ENCODE measurements at places on chromosomes 7 and 10.

- DNase-seq, result no peak
These were observed 11.9 kb downstream of the ANKRD26 start for GRCh38 chr10:27088119-27089044.

DNA sequence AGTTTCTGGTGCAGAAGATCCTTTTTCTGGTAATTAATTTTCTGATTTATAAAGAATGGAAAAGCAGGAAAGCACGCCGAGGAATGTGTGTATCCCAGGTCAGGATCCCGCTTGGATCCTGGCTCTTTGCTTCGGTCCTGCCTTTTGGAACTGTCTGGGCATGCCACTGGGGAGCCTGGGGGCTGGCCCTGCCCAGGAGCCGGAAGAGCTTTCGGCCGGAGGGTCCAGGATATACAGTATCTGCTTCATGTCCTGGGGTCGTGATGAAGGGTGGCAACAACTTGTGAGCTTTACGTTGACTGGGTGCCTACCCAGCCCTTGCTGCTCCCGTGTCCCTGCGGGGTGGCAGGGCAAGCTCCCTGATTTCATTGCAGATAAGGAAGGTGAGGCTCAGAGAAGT is 2.4 kb downstream of the SH2D4B start:
- no peak for DNase-seq

GRCh38 chr10:80015911-80016830 is 62.3 kb upstream of the TMEM254 start:
- no peak for DNase-seq

DNA sequence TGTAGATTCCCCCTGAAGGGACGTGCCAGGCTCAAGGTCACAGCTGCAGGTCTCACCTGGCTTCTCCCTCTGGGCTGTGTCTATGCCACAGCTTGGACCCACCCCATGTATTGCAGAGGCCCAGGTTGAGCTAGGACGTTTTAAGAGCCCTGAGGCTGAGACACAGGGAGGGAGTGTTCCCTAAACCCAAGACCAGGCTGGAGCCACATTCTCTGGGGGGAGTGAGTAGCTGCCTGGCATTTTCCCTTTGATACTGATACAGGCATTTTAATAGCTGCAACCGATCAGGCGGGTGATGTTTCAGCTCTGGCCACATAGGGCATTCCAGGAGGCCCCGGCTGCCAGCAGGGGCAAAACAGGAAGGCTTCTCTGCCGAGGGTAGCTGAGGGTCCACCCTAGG is 13.4 kb downstream of the COL13A1 start:
- DNase-seq, result no peak

DNA sequence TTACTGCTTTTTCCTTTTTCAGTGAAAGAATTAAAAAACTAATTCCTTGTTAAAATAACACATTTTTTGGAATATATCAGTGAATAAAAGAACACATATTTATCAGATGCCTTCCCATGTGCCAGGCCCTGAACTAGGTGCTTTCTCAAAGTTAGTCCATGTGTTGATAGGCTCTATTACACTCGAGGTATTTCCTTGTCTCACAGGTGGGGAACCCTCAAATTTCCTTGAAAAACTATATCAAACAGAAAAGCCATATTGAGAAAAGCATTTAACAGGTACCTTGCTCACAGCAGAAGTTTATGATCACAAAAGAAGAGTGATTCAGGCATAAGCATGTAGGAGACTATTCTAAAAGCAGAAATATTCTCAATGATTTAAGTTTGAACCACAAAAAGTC is 75.6 kb upstream of the OGDHL start:
- no peak for DNase-seq

DNA sequence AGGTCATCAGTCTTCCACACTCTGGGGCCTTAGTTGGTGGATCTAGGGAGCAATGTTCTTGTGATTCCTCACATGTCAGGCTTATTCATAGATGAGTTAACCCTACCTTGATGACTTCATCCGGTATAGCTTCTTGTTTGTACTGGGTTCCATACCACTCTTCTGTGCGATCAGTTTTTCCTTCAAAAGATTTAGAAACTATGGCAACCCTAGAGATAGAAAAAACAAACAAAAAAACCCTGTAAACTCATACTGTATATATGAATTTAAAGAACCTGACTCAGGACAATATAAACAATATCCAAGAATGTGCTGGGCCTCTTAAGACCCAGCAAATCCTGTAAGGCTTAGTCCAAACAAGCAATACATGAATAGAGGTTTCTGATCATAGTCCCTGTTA is 83.5 kb downstream of the IDE start:
- DNase-seq, result no peak

DNA sequence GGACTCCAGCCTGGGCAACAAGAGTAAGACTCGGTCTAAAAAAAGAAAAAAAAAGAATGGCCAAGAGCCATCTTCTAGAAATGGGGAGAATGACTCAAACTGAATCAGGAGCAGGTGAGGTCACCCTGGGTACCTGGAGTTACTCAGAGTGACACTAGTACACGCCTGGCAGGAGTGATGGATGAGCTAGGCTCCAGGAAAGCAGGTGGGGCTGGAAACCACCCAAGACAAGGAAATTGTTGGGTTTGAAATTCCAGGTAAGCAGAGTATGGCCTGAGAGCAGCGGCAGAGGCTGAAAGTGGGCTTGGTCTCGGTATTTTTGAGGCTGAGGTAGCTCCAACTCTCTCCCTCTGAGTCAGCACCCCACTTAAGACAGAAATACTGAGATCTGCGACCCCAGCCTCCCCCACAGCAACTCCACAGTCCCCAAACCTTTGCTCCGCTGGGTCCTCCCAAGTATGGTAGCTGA is 18.5 kb downstream of the DDIT4 start:
- DNase-seq, result no peak

DNA sequence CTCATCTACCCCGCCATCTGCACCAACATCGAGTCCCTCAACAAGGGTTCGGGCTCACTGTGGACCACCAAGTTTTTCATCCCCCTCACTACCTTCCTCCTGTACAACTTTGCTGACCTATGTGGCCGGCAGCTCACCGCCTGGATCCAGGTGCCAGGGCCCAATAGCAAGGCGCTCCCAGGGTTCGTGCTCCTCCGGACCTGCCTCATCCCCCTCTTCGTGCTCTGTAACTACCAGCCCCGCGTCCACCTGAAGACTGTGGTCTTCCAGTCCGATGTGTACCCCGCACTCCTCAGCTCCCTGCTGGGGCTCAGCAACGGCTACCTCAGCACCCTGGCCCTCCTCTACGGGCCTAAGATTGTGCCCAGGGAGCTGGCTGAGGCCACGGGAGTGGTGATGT is 34.6 kb upstream of the CDH23 start:
- DNase-seq, result no peak

- no peak for DNase-seq
These were observed 74.2 kb upstream of the ZNF716 start for GRCh38 chr7:57375783-57376182.

DNA sequence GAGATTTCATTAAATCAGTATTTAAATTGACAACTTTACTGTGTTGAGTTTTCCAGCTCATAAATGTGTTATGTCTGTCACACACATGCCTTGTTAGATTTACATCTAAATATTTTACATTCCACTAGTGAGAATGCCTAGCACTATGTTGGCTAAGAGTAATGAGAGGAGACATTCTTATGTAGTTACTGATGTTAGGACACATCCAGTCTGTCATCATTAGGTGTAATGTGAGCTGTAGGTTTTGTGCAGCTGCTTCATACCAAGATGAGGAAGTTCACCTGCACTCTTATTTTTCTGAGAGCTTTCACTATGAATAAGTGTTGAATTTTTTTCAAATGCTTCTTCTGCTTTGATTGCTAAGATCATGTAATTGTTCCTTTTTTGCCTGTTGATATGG is 218.0 kb upstream of the IGFBP3 start:
- DNase-seq, result no peak

- no peak for DNase-seq
These were observed 76.8 kb downstream of the TPST1 start for GRCh38 chr7:66281678-66282590.

- DNase-seq, result no peak
These were observed 159.1 kb downstream of the ARHGAP12 start for GRCh38 chr10:31769564-31769963.
